ENCODE measurements at places on chromosomes 5 and 9.

GRCh38 chr5:17737092-17737491 is 102.8 kb downstream of the TAF11L14 start:
- DNase-seq = no peak

DNA sequence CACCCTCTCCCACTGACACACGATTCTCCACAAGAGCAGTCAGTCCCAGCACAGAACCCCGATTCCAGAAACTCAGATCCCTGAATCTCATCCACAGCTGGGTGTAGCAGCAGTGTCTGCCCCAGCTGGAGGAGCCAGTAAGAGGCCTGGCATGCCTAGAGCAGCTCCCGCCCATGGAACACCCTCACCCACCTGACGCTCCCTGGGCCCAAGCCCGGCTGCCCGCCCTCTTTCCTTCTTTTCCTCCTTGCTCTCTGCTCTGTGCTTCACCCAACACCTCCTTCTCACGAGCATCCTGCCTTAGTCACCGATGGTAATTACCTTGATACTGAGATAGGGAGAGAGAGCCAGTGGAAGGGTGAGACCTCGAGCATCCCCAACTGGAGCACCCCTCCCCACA is 8.7 kb downstream of the PCDH1 start:
- no peak for DNase-seq

- no peak for DNase-seq
Observed at GRCh38 chr5:55471468-55471867, 63.3 kb downstream of the PLPP1 start.

GRCh38 chr9:35845824-35846771 is 17.1 kb downstream of the TMEM8B start:
- DNase-seq = no peak

GRCh38 chr5:66805514-66806430 is 209.6 kb downstream of the MAST4 start:
- no peak for DNase-seq
